ENCODE measurements at places on chromosomes 5 and 9.

DNA sequence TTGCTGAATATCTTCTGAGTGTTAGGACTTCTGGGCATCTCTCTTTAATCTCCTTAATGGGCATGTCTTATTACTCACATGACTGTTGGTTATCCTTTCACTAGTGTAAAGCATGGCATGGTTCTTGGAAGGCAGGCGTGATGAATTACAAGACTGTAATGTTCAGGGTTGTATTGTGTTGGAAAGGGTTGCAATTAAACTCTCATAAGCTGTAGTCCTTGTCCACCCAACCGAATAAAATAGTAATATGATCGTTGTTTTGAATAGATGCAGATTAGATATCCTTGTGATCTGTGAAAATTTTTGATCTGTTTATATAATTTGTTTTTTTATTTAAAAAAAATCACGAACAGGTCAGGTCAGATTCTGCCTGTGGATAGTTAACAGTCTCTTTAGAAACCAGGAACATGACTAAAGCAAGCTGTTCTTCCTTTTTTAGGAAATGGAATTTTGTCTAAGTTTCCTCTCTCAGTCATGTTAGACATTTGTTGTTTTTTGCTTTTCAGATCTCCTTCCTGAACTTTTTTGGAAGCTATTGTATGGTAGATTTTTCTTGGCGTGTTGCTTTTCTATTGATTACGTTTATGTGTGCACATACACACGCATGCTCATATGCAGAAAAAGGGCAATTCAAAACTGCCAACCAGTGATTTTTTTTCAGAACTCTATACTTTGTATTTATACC is 121.8 kb downstream of the ARHGEF28 start:
- no peak overlapping the region for H3K4me3 ChIP-seq
- no peaks in the 10 kb centered on the region for H3K36me3 ChIP-seq
- peaks cover 9% of the 10 kb centered on the region for H3K4me1 ChIP-seq

DNA sequence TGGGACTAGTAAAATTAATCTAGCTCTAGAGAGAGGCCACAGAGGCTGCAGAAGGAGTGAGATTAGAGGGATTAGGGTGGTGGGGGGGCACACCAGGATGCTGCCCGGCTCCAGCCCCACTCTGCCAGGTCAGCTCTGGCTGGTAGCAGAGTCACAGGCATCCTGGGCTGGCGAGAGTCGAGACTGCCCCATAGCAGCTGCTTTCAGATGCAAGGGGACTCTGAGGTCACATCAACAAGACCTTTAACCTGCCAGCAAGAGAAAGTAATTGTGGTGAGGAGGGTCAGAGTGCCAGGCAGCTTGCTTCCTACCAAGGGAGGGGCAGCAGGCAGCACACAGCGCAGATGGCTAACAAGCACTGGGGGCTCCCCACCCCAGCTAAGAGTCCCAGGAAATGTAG is 7.5 kb downstream of the EPB41L4B start:
- DNase-seq, result no peak
- no peaks in the 10 kb centered on the region for H3K4me1 ChIP-seq
- H3K4me3 ChIP-seq, result no peak overlapping the region
- H3K36me3 ChIP-seq, result no peaks in the 10 kb centered on the region
- H3K27ac ChIP-seq, result no peak overlapping the region
- no peaks in the 10 kb centered on the region for H3K27me3 ChIP-seq

DNA sequence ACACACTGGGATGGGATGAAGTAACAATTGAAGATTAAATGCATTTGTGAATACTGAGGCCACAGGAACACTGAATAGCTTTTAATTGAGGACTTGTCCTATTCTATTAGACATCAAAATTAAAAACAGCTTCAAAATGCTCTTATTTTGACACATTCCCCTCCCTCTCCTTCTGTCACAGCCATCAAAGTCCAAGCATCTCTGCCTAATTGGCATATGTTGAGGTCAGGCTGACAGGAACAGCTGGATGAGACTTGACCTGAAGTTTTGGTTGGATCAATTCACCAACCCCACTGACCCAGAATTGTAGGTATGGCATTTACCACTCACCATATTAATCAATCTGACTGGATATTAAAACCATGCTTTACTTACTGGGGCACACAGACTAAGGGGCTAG is 96.3 kb downstream of the PTCH1 start:
- DNase-seq, result no peak
- no peak overlapping the region for H3K27ac ChIP-seq
- no peak overlapping the region for H3K4me3 ChIP-seq
- H3K27me3 ChIP-seq, result no peaks in the 10 kb centered on the region

GRCh38 chr5:172870715-172871461 is 36.8 kb downstream of the ERGIC1 start:
- no peak overlapping the region for H3K4me3 ChIP-seq
- H3K27me3 ChIP-seq, result no peaks in the 10 kb centered on the region
- no peak for DNase-seq
- H3K27ac ChIP-seq, result no peak overlapping the region
- H3K4me1 ChIP-seq, result no peaks in the 10 kb centered on the region

GRCh38 chr5:90940227-90940995 is 381.8 kb downstream of the ADGRV1 start:
- H3K27ac ChIP-seq, result no peak overlapping the region
- no peak overlapping the region for H3K4me3 ChIP-seq
- H3K4me1 ChIP-seq, result no peaks in the 10 kb centered on the region
- H3K27me3 ChIP-seq, result no peaks in the 10 kb centered on the region

GRCh38 chr5:177553671-177554429 is 513 bp downstream of the FAM193B start:
- peaks cover 17% of the 10 kb centered on the region for H3K36me3 ChIP-seq
- peak overlapping the region; percentile 43 for H3K27ac ChIP-seq
- H3K4me3 ChIP-seq, result peak overlapping the region; percentile 85
- no peaks in the 10 kb centered on the region for H3K27me3 ChIP-seq

GRCh38 chr5:34011536-34011935 is 3.7 kb upstream of the AMACR start:
- no peak overlapping the region for H3K4me3 ChIP-seq
- H3K36me3 ChIP-seq, result no peaks in the 10 kb centered on the region
- no peak for DNase-seq
- H3K4me1 ChIP-seq, result peaks cover 20% of the 10 kb centered on the region

- H3K27me3 ChIP-seq, result no peaks in the 10 kb centered on the region
- peaks cover 3% of the 10 kb centered on the region for H3K4me1 ChIP-seq
- no peaks in the 10 kb centered on the region for H3K36me3 ChIP-seq
- no peak overlapping the region for H3K27ac ChIP-seq
- H3K4me3 ChIP-seq, result no peak overlapping the region
Observed at GRCh38 chr9:23524607-23525155, 301.4 kb downstream of the ELAVL2 start.

GRCh38 chr5:157582731-157583620 is 7.4 kb upstream of the ADAM19 start:
- no peaks in the 10 kb centered on the region for H3K4me1 ChIP-seq
- no peak overlapping the region for H3K4me3 ChIP-seq
- H3K27ac ChIP-seq, result no peak overlapping the region
- H3K27me3 ChIP-seq, result no peaks in the 10 kb centered on the region

DNA sequence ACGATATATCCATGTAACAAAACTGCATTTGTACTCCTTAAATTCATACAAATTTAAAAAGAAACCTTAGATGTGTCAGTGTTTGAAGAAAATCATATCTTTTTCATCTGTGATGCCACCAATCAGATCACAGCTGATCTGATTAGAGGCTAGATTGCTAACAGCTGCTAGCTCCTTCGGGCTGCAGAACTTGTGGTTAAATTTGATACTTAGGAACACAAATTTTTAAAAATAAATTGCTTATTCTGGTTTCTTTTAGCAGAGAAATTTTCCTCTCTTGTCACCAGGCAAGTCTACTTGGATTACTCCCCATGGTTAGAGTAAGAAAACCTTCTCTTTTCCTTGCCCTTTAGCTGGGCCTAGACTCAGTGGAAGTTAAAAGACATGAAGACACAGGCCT is 94.6 kb upstream of the RANBP6 start:
- H3K4me1 ChIP-seq, result peaks cover 13% of the 10 kb centered on the region
- no peak overlapping the region for H3K27ac ChIP-seq
- DNase-seq, result peak; percentile 29
- no peaks in the 10 kb centered on the region for H3K36me3 ChIP-seq
- no peak overlapping the region for H3K4me3 ChIP-seq
- no peaks in the 10 kb centered on the region for H3K27me3 ChIP-seq

DNA sequence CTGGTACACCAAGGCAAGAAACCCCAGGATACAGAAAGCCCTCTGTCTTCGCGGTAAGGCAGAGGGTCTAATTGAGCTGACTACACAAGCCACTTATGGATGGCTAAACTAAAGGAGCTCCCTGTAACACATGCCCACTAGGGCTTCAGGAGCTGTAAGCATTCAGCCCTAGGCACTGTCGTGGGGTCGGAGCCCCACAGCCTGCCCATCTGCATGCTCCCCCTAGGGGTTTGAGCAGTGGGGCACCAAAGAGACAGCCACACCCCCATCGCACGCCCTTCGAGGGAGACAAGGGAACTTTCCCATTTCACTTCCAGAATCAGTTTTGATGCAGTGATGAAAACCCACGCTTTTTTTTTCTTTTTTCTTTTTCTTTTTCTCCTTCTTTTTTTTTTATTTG is 11.0 kb upstream of the MTMR12 start:
- no peaks in the 10 kb centered on the region for H3K36me3 ChIP-seq
- H3K4me1 ChIP-seq, result no peaks in the 10 kb centered on the region
- H3K4me3 ChIP-seq, result no peak overlapping the region
- no peak overlapping the region for H3K27ac ChIP-seq
- no peak for DNase-seq
- no peaks in the 10 kb centered on the region for H3K27me3 ChIP-seq

GRCh38 chr9:69314547-69314946 is 10.5 kb upstream of the ENTREP1 start:
- no peak overlapping the region for H3K4me3 ChIP-seq
- DNase-seq, result no peak
- H3K27ac ChIP-seq, result no peak overlapping the region
- H3K27me3 ChIP-seq, result no peaks in the 10 kb centered on the region
- H3K4me1 ChIP-seq, result no peaks in the 10 kb centered on the region

DNA sequence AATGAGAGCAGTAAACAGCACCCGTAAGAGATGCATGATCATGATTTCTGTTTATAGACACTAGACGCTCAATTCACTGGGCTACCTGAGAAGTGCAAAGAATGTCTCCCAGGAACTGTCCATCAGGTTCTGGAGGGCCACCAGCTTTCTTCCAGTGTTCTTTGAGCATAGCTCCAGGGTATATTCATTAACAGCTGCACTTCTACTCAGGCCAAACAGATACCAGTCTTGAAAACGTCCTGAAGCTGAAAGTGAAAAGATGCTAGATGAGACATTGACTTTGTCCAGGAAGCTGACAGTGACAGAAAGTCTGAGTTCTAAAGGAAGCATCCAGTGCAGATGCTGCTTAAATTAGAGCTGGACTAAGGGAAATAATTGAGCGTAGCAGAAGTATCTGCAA is 488.7 kb upstream of the TYRP1 start:
- H3K4me3 ChIP-seq, result no peak overlapping the region
- H3K36me3 ChIP-seq, result no peaks in the 10 kb centered on the region
- H3K27me3 ChIP-seq, result no peaks in the 10 kb centered on the region

DNA sequence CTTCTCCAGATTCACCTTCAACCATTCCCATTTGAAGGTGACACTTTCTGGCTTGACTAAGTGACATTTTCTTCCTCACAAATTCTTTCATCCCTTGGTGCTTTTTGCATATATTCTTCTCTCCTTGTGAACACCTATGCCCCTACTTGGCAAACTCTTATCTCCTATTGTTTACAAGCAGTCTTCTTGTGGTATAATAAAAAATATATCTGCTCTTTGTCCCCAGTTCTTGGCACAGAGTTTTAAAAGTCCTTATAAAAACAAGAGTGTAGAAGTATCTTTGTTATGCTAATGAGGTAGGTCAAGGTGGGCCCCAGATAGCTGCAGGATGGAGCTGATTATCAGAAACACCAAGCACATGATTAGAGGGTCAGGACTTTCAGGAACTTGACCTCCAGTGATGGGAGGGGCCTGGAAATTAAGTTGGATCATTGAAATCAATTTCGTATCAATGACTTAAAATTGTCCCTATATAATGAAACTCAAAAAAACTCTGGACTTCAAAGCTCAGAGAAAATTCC is 38.0 kb downstream of the TMEM161B start:
- no peak overlapping the region for H3K27ac ChIP-seq
- H3K4me3 ChIP-seq, result no peak overlapping the region
- DNase-seq, result no peak
- H3K36me3 ChIP-seq, result peaks cover 8% of the 10 kb centered on the region
- H3K4me1 ChIP-seq, result no peaks in the 10 kb centered on the region
- H3K27me3 ChIP-seq, result no peaks in the 10 kb centered on the region

DNA sequence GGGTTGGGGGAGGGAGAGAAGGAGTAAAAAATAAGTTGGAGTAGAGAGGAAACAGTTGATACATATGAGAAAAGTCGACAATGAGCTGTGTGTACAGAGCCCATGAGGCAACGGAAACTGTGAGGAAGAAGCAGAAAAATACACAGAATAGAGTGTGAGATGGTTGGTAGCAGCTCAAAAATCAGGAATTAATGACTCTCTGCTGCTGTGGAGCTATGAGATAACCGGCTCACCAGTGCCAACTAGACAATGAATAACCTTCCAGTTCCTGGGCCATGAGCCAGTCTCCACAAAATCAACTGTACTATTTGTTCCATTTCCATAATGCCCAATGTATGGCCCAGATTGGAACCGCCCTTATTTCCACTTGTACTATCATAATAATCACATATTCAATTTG is 53.1 kb upstream of the NREP start:
- DNase-seq, result no peak
- no peak overlapping the region for H3K4me3 ChIP-seq
- H3K27ac ChIP-seq, result no peak overlapping the region
- H3K27me3 ChIP-seq, result no peaks in the 10 kb centered on the region
- H3K36me3 ChIP-seq, result no peaks in the 10 kb centered on the region
- no peaks in the 10 kb centered on the region for H3K4me1 ChIP-seq

DNA sequence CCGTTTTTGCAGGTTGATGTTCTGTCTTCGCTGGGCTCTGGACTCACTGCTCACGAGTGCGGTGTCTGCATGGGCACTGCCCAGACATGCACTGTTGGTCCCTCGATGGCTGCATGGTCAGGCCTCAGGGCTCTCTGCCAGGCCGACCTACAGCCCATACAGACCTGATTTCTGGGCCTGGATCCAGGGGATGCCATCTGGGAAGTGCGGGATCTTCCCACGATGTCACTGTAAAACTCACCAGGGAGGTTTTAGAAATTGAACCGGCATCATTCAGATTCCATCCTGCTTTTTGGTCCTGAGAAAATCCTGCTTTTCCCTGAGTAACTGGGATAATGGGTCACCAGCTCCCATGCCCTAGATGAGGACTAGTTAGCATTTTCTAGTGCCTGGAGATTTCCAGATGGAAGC is 9.1 kb downstream of the S1PR3 start:
- no peaks in the 10 kb centered on the region for H3K4me1 ChIP-seq
- H3K4me3 ChIP-seq, result no peak overlapping the region
- no peaks in the 10 kb centered on the region for H3K27me3 ChIP-seq
- no peaks in the 10 kb centered on the region for H3K36me3 ChIP-seq
- no peak overlapping the region for H3K27ac ChIP-seq

GRCh38 chr5:15720515-15720914 is 220.5 kb downstream of the FBXL7 start:
- DNase-seq, result no peak
- no peaks in the 10 kb centered on the region for H3K27me3 ChIP-seq
- no peak overlapping the region for H3K27ac ChIP-seq
- H3K4me1 ChIP-seq, result no peaks in the 10 kb centered on the region
- H3K36me3 ChIP-seq, result no peaks in the 10 kb centered on the region

- no peaks in the 10 kb centered on the region for H3K27me3 ChIP-seq
- H3K27ac ChIP-seq, result no peak overlapping the region
- peaks cover 20% of the 10 kb centered on the region for H3K4me1 ChIP-seq
- DNase-seq, result no peak
- H3K36me3 ChIP-seq, result no peaks in the 10 kb centered on the region
Observed at GRCh38 chr9:120966013-120966369, 39.4 kb upstream of the TRAF1 start.
